MM.1S (cell line): ENCODE measurements at places on chromosomes 6 and 20.
A peak's percentile ranks its signal among the peaks of the same experiment; 100 is the strongest.

- H3K27me3 ChIP-seq: no peaks in the 10 kb centered on the region
- H3K27ac ChIP-seq: no peak overlapping the region
- H3K4me3 ChIP-seq: no peak overlapping the region
- no peak for DNase-seq
Observed at GRCh38 chr20:35355372-35355771, 56.4 kb downstream of the UQCC1 start.

- no peak overlapping the region for H3K4me3 ChIP-seq
- peak; percentile 57 for DNase-seq
- H3K36me3 ChIP-seq: no peaks in the 10 kb centered on the region
- no peaks in the 10 kb centered on the region for H3K27me3 ChIP-seq
- H3K4me1 ChIP-seq: no peaks in the 10 kb centered on the region
Observed at GRCh38 chr6:100001915-100002388, 7.9 kb upstream of the MCHR2 start.

DNA sequence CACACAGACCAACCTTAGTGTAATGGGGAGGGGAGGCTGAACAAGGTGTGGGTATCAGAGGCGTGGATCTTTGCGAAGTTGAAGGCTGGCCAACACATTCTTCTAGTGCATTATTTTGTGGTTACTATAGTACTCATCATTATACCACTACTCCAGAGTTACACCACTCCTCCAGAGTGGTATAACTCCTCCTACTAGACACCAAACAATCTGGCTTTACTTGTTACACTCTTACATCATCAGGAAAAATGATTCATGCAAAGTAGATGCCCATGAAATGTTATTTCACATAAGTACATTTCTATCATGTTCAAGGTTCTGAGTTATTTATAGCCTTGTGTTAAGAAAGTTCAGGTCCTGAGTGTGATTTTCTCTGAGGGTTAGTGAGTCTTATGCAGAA, 443.1 kb upstream of the OPRM1 start:
- no peaks in the 10 kb centered on the region for H3K4me1 ChIP-seq

GRCh38 chr20:37201827-37202162, 22.4 kb upstream of the MROH8 start:
- DNase-seq: no peak
- H3K4me1 ChIP-seq: no peaks in the 10 kb centered on the region
- peaks cover 38% of the 10 kb centered on the region for H3K36me3 ChIP-seq
- no peak overlapping the region for H3K27ac ChIP-seq
- H3K27me3 ChIP-seq: no peaks in the 10 kb centered on the region

GRCh38 chr20:54345301-54345724, 130.1 kb upstream of the DOK5 start:
- peaks cover 8% of the 10 kb centered on the region; the same call in 1 of the 2 replicates for H3K4me1 ChIP-seq
- H3K27me3 ChIP-seq: no peaks in the 10 kb centered on the region
- no peak overlapping the region for H3K4me3 ChIP-seq
- no peak overlapping the region for H3K27ac ChIP-seq

GRCh38 chr6:13392462-13392861, 64.1 kb upstream of the TBC1D7 start:
- no peak overlapping the region for H3K27ac ChIP-seq
- no peak overlapping the region for H3K4me3 ChIP-seq
- no peaks in the 10 kb centered on the region for H3K27me3 ChIP-seq

DNA sequence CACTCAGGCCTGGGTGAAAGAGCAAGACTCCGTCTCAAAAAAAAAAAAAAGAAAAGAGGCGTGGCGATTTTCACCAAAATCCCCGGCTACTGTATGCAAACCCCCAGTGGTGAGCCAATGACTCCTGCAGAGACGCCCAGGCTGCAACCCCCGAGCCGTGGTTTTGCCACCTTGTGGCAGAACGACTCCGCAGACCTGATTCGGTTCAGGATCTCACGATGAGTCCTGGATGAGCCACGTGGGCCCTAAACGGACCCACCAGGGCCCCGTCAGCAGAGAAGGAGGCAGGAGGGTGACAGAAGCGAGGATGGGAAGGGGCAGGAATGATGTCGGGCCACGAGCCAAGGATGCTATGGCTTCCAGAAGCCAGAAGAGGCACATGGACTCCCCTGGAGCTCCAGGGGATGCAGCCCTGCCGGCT, 42.5 kb downstream of the SLC2A4RG start:
- no peaks in the 10 kb centered on the region for H3K4me1 ChIP-seq
- H3K27ac ChIP-seq: peak overlapping the region; percentile 29; the same call in 1 of the 2 replicates
- DNase-seq: peak; percentile 36
- no peak overlapping the region for H3K4me3 ChIP-seq
- H3K36me3 ChIP-seq: no peaks in the 10 kb centered on the region
- H3K27me3 ChIP-seq: peaks cover 45% of the 10 kb centered on the region

DNA sequence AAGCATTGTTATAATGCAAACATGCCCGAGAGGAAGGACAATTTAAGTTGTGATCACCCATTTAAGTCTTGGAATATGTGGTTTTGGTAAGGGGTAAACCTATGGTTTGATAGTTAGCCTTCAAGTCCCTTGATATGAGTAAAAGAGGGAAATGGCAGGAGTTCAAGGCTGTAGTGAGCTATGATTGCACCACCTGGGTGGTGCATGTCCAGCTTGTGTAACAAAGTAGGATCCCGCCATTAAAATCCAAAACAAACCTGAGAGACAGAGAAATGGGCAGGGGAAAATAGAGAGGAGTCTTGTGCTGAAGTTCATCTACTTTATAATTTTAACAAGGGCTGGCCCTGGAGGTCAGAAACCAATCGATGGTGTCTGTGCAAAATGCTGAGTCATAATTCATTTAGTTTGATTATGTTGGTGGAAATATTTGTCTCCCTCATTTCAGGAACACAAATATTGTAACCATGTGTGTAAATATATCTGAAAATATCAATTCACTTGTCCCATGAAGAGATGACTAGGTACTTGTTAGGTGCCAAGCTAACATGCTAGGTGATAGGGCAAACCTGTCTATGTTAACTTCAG, 23.2 kb upstream of the ARMH2 start:
- no peak for DNase-seq
- no peak overlapping the region for H3K27ac ChIP-seq
- no peak overlapping the region for H3K4me3 ChIP-seq
- H3K36me3 ChIP-seq: no peaks in the 10 kb centered on the region
- no peaks in the 10 kb centered on the region for H3K4me1 ChIP-seq

GRCh38 chr6:46848684-46849360, 55.6 kb downstream of the MEP1A start:
- no peak overlapping the region for H3K4me3 ChIP-seq
- DNase-seq: peak; percentile 56
- no peak overlapping the region for H3K27ac ChIP-seq
- H3K4me1 ChIP-seq: no peaks in the 10 kb centered on the region

GRCh38 chr6:44925100-44925739, 402.9 kb upstream of the RUNX2 start:
- no peaks in the 10 kb centered on the region for H3K36me3 ChIP-seq
- no peak overlapping the region for H3K4me3 ChIP-seq
- no peaks in the 10 kb centered on the region for H3K27me3 ChIP-seq
- no peak for DNase-seq
- no peak overlapping the region for H3K27ac ChIP-seq
- no peaks in the 10 kb centered on the region for H3K4me1 ChIP-seq

GRCh38 chr6:24734166-24734565, 15.2 kb upstream of the C6orf62 start:
- no peaks in the 10 kb centered on the region for H3K36me3 ChIP-seq
- DNase-seq: no peak

- peaks cover 94% of the 10 kb centered on the region for H3K27me3 ChIP-seq
- H3K4me1 ChIP-seq: no peaks in the 10 kb centered on the region
- no peak overlapping the region for H3K4me3 ChIP-seq
- DNase-seq: no peak
Observed at GRCh38 chr20:57893366-57893999, 183.7 kb upstream of the PMEPA1 start.

DNA sequence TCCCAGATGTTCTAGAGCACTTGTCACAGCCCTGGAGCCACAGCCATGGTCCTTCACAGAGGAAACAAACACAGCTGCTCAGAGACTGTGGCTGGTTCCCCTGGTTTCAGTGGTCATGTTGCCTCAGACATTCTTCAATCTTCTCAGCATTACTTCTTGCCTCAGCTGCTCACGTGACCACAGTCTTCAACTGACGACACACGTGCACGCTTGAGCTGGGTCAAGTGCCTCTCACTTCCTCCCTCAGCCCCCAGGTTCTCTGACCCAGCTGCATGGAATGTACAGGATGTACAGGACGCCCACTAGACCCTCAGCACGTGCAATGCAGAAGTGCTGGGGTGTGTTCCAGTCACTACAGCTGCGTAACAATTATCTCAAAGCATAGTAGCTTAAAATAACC, 159.8 kb upstream of the GGTLC1 start:
- peak; percentile 99 for DNase-seq
- H3K27me3 ChIP-seq: no peaks in the 10 kb centered on the region
- H3K27ac ChIP-seq: peak overlapping the region; percentile 95
- no peaks in the 10 kb centered on the region for H3K36me3 ChIP-seq
- H3K4me3 ChIP-seq: peak overlapping the region; percentile 28
